ENCODE measurements at places on chromosomes 12 and 14.
A peak's percentile ranks its signal among the peaks of the same experiment; 100 is the strongest.

DNA sequence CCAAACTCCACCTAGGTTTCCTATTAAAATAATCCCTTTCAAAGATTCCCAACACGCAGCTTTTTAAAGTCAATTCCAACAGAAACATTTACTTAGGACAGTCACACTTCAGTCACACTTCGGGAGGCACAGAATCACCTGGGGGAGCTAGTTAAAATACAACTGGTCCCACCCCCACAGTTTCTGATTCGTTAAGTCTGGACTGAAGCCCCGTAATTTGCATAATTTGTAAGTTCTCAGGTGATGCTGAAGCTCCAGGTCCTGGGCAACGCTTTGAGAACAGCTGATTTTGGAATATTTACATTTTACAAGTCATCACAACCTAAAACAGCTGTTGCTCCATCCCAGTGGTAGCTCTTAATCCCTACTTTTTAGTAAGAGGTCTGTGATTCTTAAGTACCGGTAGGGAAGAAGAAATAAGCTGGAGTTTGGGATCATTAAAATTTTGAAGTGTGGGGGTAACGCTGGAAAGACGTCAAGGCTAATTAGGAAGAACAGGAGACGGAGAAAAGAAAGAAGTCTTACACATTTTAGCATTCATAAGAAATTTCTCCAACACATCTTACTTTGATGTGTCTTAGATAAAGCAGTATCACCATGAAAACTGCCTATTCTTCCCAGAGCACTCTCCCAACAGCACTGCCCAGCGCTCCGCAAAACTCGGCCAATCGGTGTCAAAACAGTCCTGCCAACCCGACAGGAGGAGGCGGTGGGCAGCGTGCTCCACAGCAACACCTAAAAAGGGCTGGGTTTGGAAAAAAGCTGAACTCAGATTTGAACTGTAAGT lies 1.1 kb downstream of the IPO8 start:
- peak; percentile 10 for DNase-seq

- DNase-seq = no peak
Measured at GRCh38 chr12:45302621-45303369, 86.9 kb downstream of the ANO6 start.

- no peak for DNase-seq
Measured at GRCh38 chr12:28506271-28506670, 316.0 kb downstream of the CCDC91 start.

GRCh38 chr14:65704437-65704836 lies 291.9 kb downstream of the FUT8 start:
- no peak for DNase-seq

GRCh38 chr14:80489513-80489912 lies 278.2 kb upstream of the DIO2 start:
- DNase-seq = no peak

DNA sequence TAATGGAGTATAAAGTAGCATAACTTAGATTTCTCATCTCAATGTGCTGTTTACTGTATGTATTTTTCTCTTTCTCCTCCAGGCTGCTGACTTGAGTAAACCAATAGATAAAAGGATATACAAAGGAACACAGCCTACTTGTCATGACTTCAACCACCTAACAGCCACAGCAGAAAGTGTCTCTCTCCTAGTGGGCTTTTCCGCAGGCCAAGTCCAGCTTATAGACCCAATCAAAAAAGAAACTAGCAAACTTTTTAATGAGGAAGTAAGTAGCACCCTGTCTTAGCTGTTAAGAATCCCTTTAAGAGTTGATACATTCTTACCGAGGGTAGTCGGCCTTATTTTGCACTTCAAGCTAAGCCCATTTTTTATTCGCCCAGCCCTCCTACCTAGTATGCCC lies 55.2 kb downstream of the WDR20 start:
- no peak for DNase-seq

DNA sequence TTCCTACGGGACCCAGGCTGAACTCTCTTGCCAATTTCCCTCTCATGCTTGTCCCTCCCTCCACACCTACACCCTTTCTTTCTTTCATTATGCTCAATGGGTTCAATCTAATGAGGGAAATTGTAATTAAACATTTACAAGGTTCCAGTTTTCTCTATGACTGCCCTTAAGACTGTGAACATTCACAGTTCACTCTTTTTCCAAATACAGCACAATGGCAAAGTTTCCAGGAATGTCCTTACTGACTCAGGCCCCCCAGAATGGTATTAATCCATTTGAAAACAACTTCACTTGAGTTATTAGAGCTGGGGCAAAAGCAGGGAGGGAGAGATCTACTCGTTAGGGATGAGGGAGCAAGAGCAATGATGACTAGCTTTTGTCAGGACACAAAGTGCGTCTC lies 892.1 kb downstream of the NRXN3 start:
- DNase-seq = no peak

GRCh38 chr14:105700622-105701288 lies 174.4 kb downstream of the TMEM121 start:
- DNase-seq = peak; percentile 43

DNA sequence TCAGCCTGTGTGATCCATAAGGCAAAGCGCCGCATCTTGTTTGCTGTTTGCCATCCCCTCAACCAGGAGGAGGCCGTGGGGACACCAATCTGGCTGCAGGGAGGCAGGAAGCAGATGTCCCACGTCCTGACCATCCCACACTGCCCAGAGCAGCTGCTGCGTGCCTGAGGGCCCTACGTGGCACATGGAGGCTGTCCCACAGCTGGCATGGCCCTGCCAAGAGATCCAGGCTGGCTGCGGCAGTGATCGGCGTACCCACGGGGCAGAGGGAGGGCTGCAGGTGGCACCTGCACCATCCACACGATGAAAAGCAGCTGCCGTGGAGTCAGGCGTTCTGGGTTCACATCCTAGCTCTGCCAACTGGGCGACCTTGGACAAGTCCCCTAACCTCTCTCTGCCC lies 42.0 kb downstream of the NCOR2 start:
- DNase-seq = no peak

DNA sequence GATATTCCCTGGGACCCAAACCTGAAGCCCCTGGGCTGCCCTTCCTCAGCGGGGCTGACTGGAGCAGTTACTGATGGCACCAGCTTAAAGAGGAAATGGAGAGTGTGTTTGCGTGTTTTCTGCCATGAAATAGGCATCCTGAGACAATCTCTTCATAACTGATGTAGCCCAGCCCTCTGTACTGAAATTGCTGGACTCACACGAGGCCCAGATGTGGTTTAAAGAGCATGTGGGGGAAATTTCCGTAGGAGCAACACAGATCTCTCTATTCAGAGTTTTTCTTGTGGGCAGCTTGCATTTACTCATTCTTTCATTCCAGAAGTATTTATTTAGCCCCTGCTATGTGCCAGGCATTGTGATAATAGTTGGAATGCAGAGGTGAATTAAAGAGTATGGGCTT lies 782.1 kb upstream of the TBX3 start:
- no peak for DNase-seq

DNA sequence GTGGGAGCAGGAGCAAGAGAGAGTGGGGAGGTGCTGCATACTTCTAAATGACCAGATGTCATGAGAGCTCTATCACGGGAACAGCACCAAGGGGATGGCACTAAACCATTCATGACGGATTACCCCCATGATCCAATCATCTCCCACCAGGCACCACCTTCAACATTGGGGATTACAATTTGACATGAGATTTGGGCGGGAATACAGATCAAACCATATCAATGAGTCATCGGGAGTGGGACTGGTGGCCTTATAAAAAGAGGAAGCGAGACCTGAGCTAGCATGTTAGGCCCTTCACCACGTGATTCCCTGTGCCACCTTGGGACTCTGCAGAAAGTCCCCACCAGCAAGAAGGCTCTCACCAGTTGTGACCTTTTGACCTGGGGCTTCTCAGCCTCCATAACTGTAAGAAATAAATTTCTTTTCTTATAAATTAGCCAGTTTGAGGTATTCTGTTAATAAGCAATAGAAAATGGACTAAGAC lies 28.7 kb downstream of the COX8C start:
- no peak for DNase-seq

GRCh38 chr14:87824266-87824665 lies 168.7 kb downstream of the GALC start:
- DNase-seq = no peak

DNA sequence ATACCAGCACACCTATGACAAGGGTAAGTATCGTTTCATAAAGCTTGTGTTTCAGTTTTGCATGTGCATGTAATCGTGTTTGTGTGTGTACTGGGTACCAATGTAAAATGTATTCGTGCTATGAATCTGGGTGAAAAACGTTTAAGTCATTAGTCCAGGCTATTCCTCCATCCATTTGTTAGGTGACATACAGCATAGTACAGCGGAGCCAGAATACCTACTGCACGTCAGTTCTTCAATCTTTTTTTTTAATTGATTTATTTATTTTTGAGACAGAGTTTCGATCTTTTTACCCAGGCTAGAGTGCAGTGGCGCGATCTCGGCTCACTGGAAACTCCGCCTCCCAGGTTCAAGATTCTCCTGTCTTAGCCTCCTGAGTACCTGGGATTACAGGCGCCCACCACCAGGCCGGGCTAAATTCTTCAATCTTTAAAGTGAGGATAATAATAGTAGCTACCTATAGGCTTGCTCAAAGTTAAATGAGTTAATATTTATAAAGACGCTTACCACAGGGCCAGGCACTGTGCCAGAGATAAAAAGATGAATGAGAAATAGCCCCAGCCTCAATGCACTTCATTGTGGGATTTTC lies 661 bp upstream of the RPS26 start:
- peak; percentile 73 for DNase-seq

GRCh38 chr14:20667957-20668356 lies 16.4 kb upstream of the RNASE4 start:
- DNase-seq = no peak

DNA sequence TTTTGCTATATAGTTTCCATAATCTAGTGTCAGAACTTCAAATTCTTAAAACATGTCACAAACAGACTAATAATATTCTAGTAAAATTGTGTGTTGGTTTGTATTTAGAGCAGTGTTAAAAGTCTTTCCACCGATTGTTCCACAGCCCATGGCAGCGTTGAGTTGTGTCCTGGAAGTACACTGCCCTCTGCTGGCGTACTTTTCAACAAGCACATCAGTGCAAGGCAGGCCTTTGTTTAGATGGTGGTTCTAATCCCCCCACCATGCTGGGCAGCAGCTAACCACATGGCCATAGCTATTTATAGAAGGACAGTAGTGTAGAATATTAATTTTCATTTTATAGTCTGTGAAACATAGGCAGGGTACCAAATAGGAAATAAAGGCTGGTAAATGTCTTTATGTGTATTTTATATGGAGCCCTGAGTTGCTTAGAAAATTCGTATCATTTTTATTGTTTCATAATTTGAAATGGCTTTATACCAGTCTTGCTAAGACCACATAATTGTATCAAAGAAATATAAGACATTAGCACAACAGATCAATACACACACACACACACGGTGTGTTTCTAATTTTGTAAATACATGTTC lies 235.4 kb downstream of the SEC23A start:
- peak; percentile 79 for DNase-seq

- no peak for DNase-seq
Measured at GRCh38 chr14:104588066-104588857, 8.7 kb downstream of the C14orf180 start.

GRCh38 chr12:119692410-119692809 lies 24.5 kb downstream of the PRKAB1 start:
- DNase-seq = no peak

- DNase-seq = no peak
Measured at GRCh38 chr12:11759899-11760298, 110.4 kb downstream of the ETV6 start.

GRCh38 chr14:79668951-79669350 lies 542.4 kb downstream of the DIO2 start:
- DNase-seq = no peak

DNA sequence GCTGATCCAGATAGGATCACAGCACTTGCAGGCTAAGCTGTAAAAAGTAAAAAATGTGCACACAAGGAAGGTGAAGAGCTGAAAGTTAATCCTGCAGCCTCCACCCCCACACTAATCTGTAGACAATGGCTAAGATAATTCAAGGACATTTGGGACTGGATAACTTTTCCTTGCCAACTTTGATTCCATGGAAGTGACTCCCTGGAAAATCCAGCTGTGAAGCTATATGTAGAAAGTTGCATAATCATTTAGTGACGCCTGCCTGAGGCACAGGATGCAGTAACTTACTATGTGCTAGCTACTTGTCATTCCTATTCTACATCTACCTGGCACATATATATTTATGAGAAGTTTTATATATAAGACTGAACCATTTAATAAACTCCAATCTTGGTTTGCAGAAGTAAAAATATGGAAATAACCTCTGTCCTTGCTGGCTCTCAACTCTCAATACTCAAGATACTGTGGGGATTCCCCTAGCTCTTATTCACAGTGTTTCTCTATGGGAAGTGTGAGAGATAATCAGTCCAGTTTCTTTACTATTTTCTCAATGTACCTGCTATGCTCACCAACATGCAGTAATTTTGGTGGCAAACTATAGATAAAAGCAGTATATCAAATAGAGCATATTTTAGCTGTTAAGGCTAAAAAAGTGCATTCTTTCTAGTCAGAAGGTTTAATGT lies 14.8 kb downstream of the LDHB start:
- no peak for DNase-seq

GRCh38 chr12:47088021-47088944 lies 8.5 kb upstream of the AMIGO2 start:
- no peak for DNase-seq

DNA sequence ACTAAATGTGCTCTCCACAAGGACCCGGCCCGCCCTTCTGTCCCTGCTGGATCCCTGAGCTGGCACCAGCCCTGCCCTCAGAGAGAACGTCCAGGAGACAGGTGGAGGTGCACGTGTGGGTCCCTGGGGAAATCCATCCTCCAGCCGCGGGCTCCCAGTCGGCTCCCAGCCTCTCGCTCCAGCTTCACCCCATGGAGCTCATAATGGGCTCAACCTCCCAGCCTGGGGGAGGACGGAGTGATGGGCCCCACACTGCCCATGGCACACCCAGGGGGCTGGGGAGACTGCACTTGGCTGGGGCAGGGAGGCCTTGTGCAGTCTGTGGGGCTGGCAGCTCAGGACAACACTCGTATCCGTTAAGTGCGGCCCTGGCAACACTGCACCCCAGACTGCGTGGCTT lies 250.5 kb downstream of the TMEM121 start:
- DNase-seq = no peak

DNA sequence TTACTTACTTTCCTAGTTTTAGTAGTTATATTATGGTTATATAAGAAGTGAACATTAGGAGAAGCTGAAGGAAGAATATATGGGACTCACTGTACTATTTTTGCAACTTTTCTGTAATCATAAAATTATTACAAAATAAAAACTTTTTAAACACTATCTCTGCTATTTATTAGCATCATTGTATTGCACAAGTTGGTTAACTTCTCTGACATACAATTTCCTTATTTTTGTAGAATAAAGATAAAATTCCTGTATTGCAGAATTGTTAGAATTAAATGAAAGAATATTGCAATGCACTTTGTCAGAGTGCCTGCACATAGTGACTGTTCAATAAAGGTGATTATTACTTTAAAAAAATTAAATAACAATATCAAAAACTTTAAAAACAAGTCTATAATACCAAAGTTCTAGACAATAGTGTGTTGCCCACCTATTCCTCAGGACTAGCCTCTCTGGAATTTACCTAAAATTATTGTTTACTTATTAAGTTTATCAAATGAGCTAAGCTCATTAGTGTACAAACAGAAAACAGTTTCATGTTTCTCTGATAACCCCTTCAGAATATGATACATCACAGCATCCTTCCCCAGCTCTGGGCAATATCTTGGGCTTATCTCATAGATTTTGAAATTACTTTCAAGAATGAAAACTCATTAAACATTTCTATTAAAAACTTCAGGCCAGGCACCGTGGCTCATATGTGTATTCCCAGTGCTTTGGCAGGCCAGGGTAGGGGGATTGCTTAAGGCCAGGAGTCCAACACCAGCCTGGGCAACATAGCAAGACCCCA lies 77.4 kb upstream of the TMPO start:
- no peak for DNase-seq
